Putamen (tissue), 1 donor: ENCODE measurements at places on chromosomes 12 and 14.

DNA sequence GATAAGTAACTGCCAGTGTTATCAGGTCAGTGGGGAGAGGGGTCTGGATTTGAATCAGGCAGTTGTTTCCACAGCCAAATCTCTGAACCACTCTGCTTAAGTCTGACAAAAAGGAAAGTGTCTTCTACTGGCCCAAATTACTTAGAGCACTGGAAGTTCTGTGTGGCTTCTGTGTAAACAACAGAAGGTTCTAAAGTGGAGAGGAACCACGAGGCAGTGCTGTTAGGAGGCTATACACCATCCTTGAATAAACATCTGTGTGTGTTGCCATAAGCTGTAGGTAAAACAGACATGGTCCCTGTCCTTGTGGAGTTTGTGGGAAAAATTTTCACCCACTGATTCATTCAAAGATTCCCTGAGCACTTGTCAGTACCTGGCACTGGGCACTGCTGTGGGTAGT is 50.0 kb downstream of the GALNT4 start:
- DNase-seq = no peak

DNA sequence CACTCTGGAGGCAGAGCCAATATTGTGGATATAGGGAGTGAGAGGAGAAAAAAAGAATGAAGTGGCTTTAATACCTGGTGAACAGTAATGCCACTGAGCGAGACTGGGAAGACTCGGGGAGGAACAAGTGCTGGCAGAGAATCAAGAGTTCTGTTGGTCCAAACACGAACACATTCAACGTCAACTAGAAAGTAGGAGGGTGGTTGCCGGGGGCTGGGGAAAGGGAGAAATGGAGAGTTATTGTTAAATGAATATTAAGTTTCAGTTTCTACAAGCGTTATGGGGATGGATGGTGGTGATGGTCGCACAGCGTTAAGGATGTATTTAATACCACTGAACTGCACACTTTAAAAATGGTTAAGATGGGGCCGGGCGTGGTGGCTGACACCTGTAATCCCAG is 2.8 kb downstream of the SPRING1 start:
- no peak for DNase-seq

GRCh38 chr14:51682411-51682810 is 30.7 kb downstream of the FRMD6 start:
- DNase-seq = no peak

- DNase-seq = no peak
Measured at GRCh38 chr12:69843608-69844007, 18.6 kb downstream of the MYRFL start.
